ENCODE measurements at places on chromosomes 7 and 10.

DNA sequence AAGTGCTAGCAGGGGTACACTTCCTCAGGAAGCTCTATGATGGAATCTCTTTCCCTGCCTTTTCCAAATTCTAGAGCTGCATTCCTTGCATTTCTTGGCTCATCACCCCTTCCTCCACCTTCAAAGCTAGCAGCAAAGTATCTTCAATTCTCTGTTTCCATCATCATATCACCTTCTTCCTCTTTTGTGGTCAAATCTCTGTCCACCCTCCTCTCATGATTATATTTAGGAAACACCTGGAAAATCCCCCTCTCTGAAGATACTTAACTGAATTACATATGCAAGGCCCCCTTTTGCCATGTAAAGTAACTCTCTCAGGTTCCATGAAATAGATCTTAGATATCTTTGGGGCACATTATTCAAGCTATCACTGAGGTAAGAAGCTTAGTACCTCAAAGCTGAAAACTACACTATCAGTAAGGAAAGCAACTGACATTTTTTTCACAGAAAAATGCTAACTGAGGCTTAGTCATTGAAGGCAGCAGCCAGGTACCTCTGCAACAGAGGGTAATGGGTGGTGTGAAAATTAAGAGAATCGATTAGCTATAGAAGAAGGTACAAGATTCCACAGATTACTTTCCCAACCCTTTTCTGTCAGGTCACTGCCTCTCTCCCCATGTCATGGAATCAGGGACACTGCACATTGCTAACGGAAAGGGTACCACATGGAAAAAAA is 197.3 kb downstream of the MACC1 start:
- no peak for DNase-seq

- no peak for DNase-seq
Observed at GRCh38 chr10:114511881-114512280, 107.6 kb upstream of the AFAP1L2 start.

- DNase-seq, result no peak
Observed at GRCh38 chr10:117135480-117136140, 2.5 kb downstream of the VAX1 start.

DNA sequence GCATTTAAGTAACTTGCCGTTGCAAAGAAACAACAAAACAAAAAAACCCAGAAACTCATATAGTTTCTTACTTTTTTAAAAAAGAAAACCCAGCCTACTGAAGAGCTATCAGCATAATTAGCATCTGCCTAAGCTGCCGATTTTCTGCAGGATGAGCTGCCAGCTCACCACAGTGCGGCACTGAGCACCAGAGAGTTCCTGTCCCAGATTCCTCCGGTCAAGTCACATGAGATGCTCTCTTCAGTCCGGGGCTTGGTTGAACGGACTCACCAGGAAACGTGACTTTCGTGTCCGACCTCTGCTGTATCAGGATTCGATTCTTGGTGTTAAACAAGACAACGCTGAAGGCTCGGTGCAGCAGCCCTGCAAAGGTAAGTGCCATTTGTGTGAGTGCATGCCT is 3.2 kb downstream of the IDI2 start:
- no peak for DNase-seq

DNA sequence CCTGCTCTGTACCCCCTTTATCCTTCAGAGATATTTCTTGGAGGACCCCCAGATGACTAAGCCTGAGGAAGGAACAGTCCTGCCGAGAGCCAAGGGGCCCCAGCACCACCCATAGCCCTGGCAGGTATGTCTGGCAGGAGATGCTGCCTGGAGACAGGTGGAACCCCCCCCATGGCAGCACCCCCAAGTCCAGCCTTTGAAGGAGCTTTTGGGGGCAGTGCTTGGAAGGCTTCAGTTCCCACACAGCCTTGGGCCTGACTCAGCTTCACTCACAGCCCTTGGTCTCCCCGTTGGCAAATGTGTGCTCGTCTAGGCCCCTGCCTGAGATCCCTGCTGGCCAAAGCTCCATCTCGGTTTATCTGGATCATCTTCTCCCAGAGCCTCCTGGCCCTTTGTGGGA is 23.0 kb upstream of the PCBD1 start:
- DNase-seq, result no peak

DNA sequence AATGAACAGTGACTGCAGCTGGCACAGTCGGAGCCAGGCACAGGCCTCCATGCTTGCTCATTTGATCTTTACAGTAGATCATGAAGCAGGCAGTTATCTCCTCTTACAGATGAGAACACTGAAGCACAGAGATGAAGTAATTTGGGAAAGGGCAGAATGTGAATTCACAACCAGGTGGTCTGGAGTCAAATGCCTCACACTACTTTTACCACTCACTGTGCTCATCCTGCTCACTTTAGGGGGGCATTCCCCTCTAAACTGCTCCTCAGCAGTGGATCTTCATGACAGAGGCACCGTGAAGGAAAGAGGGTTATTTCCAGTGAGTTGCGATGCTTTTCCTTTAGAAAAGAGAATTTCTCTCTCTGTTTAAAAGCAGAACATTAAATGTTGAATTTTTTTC is 15.1 kb downstream of the SNX10 start:
- DNase-seq, result no peak

DNA sequence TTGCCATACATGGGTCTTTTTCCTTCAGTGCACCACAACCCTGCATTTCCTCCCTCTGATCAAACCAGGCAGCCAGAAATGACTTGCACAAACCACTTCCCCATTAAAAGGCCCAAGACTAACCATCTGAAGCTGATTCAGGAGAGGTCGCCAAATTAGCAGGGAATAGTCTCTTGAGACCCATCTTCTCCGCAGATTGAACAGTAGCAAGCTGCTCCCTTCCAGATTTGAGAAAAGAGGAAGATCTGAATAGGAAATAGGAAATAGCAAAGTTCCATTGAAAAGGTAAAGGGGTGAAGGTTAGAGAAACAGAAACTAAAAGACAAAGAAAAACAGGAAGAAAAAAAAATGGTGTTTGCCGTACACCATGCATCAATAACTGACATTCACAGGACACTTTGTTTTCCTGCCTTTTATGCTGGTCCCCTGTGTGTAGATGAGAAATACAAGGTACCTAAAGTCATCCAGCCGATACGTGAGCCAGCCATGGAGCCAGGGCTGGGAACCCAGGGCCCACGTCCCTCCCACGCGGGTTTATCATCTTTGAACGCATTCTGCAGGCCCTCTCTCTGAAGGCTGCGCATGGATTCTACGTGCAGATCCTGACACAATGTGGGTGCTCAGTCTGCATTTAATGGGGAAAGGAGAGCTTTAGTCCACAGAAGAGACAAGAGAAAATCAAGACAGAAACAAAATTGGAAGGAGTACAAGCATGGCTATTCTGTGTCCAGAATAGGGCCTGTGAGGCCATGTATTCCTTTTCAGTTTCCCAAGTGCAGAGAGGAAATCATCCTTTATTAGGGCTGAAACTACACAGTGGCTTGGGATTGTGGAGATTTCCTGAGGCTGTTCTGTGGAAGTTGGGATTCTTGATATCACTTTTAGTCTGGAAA is 268.4 kb upstream of the NPVF start:
- no peak for DNase-seq

GRCh38 chr10:17835688-17836087 is 26.5 kb downstream of the MRC1 start:
- DNase-seq, result no peak

DNA sequence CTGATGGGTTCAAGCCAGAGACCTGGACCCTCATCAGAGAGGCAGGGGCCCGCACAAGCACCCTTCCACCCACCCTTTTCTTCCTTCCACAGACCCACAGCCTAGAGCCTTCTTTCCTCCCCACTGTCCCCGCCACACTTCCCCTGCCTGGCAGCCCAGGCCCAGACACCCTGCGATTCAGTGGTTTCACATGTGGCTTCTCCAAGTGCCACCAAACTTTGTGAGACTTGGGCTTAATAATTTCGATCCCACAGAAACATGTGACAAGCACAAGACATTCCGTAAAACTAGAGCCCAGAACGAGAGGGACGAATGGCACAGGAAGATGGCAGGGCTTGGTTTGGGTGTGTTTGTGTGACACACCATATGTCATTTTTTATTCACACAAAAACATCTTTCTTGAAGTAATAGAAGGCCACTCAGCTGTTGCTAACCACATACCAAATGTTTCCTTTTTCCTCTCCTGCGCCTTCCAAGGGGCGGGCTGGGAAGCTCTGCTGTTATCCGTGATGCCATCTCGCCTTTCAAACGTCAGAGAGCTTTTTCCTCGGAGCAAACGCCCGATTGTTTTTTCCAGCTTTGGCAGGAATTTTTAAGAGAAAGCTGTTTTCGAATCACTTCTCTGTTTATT is 162.9 kb downstream of the GRK5 start:
- DNase-seq, result no peak

Measured in NCI-H1417 (cell line).